Spleen (tissue), 13 donors: ENCODE measurements at places on chromosomes 2 and 18. TPM values are rescaled to one million over a fixed set of nuclear protein-coding genes. Genes with fewer than 3 reads are reported as not detected.

Gene MAB21L4
- 0.04 TPM for polyA plus RNA-seq

Gene CD28
- polyA plus RNA-seq = 1.3 TPM

DNA sequence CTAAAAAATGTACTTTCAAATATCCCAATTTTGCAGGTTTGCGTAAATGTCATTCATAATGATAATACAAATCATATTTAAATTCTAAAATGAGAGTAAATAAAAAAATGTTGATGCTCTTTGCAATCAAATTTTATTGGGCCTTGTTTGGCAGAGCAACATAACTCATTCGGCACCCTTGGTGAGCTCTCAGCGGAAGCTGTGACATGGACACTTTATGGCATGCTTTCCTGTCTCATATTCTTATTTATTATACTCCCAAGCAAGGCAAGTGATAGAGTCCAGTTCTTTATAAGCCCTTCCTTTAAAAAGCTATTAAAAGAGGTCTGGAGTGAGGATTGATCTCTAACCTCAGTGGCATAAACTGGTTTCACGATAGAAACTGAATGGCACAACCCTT is 1493.2 kb upstream of the NXPH2 start:
- DNase-seq = no peak
- H3K4me3 ChIP-seq = no peak overlapping the region
- no peaks in the 10 kb centered on the region for H3K36me3 ChIP-seq
- H3K27ac ChIP-seq = no peak overlapping the region

DNA sequence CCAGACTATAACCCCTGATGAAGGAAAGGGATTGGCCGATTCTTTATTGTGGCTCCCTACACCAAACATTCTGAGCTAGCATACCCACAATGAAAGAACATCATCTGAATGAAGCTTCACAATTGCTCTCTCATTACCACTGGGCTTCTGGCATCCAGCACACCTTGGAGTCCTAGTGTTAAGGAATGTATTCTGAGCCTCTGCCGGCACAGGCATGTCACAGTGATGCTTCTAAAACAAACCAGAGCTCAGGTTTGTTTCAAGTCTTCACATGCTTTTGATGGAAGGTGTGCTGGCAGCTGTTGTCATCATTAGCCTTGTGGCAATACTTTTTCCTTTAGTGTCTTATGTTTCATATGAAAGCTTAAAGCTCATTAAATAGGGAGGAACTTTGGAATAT is 76.3 kb upstream of the RBBP8 start:
- H3K36me3 ChIP-seq = no peaks in the 10 kb centered on the region
- H3K4me1 ChIP-seq = no peaks in the 10 kb centered on the region
- no peak for DNase-seq
- H3K27me3 ChIP-seq = no peaks in the 10 kb centered on the region
- no peak overlapping the region for H3K27ac ChIP-seq
- no peak overlapping the region for H3K4me3 ChIP-seq

GRCh38 chr2:26521054-26521912 is 43.4 kb upstream of the OTOF start:
- no peak overlapping the region for H3K27ac ChIP-seq
- H3K36me3 ChIP-seq = no peaks in the 10 kb centered on the region
- DNase-seq = peak; percentile 67
- no peaks in the 10 kb centered on the region for H3K4me1 ChIP-seq
- H3K27me3 ChIP-seq = no peaks in the 10 kb centered on the region
- H3K4me3 ChIP-seq = no peak overlapping the region
